ENCODE measurements at places on chromosomes 6 and 20. TPM values are rescaled to one million over a fixed set of nuclear protein-coding genes. Genes with fewer than 3 reads are reported as not detected.

MAP1LC3A gene
- total RNA-seq, result 52.6 TPM

FGD2 gene
- total RNA-seq, result not detected

SRC gene
- 44.4 TPM for total RNA-seq

BTNL2 gene
- not detected for total RNA-seq

MYL9 gene
- 150 TPM for total RNA-seq

OOEP gene
- total RNA-seq, result not detected

PHF20 gene
- total RNA-seq, result 26.5 TPM

SLC17A3 gene
- not detected for total RNA-seq

LRP11 gene
- total RNA-seq, result 51.3 TPM

PDE10A gene
- 44.2 TPM for total RNA-seq

PARD6B gene
- total RNA-seq, result 1.9 TPM

UST gene
- total RNA-seq, result 8.9 TPM

MYH7B gene
- total RNA-seq, result not detected

MLIP gene
- not detected for total RNA-seq

ARMH2 gene
- total RNA-seq, result not detected

PRDM13 gene
- total RNA-seq, result not detected

SIRPD gene
- total RNA-seq, result not detected

ADISSP gene
- total RNA-seq, result 20.1 TPM

ZNF391 gene
- 3.3 TPM for total RNA-seq

All from epithelial cell of alveolus of lung (primary cell).